ENCODE measurements at places on chromosomes 3 and 15.

DNA sequence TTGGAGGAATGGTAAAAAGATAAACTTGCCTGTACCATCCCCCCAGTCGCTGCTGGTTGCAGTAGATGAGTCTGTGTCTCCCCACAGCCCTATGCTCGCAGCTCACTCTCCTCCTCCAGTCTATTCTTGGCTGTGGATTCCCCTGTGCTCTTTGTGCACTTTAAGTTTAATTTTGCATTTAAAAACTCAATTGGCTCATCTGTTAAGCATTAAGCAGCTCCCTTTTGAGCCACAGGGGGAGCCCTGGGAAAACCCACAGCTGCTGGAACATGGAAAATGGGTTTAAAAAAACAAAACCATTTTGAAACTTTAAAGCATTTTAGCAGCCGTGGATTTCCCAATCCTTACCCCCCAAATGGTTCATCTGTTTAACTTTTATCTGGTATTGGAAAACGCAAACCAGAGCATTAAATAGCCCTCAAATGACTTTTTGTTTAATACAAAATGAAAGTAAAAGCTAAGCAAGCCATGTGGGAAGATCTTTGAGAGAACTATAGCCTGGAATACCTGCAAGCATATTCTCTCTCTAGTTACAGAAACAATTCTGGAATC is 536.9 kb downstream of the ZIC1 start:
- no peak for DNase-seq

DNA sequence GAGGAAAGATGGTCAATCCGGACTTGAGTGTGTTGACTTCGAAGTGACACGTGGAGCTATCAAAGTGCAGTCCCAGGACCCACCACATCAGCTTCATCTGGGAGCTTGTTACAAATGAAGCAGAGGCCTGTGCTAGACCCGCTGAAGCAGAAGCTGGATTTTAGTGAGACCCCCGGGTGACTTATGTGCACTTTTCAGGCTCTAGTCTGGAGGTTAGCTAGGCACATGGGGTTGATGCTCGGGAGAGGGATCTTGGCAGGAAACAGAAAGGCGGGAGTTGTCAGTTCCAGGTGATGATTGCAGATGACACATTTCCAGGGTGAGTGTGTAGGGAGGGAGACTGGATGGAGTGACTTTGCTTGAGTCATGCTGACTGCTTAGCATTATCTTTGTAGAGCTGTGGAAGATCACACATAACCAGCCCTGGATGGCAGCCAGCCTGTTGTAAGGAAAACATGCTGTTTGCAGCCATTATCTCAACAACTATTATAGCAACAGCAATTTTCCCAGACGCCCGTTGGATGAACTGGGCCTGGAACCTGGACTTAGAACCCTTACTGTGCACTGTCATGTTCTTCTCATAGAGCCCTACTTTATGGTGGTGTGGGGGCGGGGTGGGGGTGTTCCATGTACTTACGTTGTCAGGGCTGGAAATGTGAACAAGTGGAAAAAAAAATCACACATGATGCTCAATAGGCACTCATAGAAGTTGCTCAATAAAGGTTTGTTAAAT is 122.4 kb downstream of the THSD4 start:
- DNase-seq, result no peak

DNA sequence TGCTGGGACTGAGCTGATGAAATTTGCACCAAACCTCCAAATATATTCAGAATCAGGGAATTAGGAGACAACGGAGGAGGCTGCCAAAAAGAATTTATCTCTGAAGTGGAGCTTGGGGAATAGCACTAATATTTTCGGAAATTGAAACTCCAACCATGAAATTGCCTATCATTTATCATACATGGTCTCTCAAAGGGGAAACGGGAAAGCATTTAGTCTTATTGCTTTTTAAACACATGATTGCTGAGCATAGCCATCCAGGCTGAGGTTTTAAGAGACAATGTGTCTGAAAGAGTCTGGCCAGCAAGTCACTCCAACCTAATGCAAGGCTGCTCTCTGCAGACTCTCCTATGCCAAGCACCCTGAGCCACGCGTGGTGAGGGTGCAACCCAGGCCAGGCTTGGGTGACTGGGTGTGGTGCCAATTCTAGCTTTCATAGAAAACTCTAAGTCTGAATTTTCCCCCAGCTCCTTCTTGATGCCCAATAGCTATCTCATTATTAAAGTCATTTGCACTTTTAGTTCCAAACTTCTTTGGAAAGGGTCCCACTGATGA is 200.2 kb downstream of the RPLP1 start:
- no peak for DNase-seq

- no peak for DNase-seq
These were observed 269.5 kb downstream of the PLCL2 start for GRCh38 chr3:17154221-17154620.

DNA sequence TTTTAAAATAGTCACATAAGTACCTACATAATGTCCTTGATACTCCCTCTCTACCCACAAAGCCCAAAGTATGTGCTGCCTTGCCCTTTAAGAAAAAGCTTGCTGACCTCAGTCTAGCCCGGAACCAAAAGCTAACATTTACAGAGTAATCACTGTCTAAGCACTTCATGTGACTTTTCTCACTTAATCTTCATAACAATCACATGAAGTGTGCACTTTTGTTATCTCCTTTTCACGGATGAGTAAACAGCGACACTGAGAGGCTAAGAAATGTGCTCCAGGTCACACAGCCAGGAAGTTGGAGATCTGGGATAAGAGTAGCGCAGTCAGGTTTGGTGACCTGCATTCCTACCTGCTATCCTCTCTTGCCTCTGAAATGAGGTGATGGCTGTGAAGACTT is 194.0 kb downstream of the ITPR1 start:
- DNase-seq, result no peak

GRCh38 chr3:185401319-185401955 is 38.5 kb downstream of the MAP3K13 start:
- DNase-seq, result peak; percentile 20
